ENCODE measurements at places on chromosomes 6 and 20.
A peak's percentile ranks its signal among the peaks of the same experiment; 100 is the strongest.

DNA sequence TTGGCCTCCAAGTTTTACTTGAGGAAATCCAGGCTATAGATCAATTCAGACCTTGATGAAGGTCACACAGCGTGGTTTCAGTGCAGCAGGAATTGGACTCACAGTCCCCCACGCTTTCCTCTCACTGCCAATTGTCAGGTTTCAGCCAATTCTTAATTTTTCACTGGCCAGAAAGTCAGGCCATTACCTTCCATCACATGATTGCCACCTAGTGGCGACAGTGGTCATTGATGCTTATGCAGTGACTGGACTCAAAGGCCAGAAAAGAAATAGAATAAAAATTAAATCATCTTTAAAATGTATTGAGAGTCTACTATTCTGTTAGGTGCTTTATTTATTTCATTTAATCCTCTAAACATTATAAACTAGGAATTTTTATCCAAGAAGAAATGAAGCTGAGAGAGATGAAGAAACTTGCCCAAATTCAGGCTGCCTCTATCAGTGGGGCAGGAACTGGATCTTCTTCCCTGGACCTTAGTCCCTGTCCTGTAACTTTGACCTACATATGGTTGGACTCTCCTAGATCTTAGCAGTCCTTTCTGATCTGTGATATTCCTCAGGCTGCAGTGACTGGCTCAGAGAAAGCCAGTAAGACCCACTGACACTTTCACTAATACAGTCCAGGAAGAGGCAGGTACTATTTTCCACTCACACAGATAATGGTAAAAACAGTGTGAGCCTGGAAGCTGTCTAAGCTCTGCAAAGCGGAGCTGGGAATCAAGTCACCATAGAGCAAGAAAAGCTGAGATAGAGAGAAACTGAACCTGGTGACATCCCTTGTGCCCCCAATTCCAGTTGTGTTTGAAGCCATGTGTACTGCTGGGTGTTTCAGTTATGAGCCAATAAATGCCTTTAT is 133.3 kb downstream of the ELOVL4 start:
- DNase-seq = peak; percentile 21

DNA sequence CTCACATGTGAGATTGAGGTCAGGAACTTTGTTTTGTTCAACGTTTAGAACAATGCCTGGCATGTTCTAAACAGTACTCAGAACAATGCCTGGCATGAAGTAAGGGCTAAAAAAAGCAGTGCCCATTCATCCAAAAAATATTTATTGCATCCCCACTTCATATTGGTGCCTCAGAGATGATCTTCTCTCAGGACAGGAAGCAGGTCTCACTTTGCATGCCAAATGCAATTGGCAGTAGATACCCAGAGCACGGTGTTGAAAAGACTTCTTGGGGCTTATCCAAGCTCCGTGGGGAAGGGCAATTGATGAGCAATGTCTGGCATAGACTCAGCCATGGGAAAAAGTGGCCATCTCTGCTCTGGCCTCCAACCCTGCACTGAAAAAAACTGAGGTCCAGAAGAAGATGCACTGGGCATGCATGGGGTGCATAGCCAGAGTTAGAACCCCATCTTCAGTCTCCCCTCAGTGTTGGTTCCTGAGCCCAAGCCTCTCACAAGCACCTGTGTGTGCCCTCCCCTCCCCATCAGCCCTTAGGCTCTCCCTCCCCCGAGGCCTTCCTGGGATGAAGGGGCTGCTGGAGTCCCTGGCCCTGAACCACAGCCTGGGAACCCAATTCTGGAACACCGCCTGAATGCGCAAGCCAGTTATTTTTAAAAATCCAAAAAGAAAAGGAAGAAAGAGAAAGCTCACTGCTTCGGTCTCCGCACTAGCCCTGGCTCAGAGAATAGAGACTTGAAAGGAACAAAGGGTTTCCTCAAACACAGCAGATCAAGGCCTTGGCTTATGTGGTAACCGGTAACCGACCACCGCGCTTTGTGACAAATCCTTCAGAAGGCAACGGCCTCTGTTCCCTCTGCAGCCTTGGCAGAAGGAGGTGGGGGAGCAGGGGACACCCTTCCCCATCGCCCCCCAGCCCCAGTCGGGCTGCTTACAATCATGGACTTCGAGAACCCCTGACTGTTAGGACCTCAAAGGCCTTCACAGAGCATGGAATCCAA is 78.5 kb upstream of the SIRPA start:
- no peak for DNase-seq

GRCh38 chr6:4970739-4971395 is 33.0 kb downstream of the RPP40 start:
- DNase-seq = no peak

GRCh38 chr6:137489046-137490005 is 4.9 kb downstream of the OLIG3 start:
- no peak for DNase-seq

DNA sequence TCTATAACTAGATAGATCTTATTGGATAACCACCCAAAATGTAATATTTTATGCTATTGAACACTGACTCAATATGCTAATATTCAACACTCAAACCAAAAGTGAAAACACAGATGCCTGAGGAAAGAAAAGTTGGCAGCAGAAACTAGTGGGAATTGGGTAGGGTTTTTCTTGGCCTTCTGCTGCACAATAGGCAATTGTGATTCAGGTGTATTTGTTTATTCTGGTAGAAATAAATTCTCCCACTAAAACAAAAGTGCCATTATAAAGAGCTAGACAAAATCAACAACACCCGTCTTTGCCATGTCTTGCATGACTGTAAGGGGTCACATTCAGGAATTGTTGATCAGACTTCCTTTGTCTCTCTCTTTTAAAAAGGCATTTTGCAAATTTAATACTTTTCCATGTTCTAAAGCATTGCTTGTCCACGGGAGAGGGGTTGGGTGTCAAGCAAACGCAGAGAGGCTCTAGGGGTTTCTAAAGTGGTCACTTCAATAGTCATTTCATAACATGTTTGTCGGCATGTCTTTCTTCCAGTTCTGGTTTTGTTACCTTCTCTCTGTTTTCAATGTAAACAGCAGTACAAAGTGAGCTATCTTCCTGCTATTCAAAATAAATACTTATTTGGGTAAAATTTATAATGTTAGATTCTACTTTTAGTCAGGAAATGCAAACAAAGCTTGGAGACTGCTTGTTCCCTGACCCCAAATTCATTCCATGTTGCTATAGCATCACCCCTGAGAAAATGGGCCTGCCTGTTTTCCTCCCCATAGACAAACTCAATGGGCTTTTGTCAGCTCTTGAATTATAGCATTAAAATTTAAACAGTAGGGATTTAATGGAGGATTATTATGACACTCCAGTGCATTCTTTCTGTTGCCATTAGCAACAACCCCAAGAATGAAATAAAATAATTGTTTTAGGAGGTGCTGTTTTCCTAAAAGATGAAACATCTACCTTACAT is 217.0 kb upstream of the CCN2 start:
- DNase-seq = no peak

DNA sequence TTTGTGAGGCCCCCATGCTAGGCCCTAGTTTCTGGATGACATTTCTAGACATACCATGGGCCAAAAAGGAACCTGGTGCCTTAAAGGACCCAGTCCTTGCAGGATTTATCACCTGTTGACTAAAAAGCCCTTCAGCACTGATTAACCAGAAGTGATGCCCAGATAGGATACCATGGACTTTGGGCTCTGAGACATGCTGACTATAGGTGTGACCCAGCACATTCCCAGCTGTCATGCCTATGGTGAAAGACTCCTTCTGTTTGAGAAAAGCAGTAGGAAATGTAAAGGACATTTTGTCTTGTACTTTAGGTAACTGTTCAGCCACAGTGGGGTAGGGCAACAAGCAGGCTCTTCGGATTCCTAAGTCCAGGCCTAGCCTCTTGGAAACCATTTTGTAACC is 724.2 kb downstream of the CD109 start:
- no peak for DNase-seq

- DNase-seq = no peak
Measured at GRCh38 chr20:9608639-9609340, 94.4 kb downstream of the LAMP5 start.

DNA sequence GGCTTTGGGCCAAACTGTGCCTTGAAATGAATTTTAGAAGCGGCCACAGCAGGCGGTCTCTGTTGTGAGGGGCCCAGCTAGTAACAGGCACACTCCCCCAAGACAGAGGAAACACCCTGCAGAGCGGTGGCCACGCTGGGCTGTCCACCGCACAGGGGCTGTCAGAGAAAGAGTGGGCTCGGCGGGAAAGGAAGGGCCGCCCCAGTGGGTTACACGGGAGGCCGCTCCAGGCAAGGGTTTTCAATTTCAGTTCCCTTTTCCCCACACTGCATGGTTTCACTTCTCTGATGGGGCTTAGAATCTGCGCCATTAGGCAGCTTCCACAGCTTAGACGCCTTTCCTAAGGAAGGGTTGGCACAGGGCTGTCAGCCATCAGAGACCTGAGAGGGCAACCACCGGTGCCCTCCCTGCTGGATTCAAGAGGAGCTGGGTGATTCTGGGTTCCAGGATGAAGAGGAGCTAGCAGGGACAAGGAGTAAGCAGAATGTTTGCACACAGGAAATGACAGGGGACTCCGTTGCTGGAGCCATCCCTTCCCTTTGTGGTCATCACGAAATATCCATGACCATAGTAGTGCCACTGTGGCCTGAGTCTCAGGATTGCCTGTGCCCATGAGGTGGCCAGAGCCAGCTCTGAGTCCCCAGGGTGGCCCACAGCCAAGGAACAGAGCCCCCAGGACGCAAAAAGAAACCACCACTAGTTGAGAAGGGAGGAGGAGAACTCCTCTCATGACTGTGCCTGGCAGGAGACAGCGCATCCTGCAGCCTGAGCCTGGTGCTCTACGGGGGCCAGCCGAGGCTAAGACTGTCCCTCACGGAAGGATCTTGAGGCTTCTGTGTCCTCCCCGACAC is 282.7 kb downstream of the NRN1 start:
- DNase-seq = no peak

DNA sequence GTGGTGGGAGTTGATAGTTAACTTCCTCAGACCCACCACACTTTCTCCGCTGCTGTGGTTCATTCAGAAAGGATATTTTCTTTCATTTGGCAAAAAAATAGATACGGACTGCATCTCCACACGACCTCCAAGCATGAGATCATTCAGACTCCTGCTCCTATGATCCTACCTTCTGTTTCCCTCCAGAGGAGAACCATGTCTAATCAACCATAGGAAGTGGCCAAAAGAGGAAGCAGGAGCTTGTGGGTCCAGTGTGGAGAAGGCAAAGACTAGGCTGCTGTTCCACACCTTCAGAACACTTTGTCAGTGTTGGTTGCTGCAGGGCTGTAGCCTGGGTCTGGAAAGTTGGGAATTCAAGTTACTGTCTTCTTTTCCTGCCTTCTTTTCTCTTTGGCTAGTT is 10.6 kb upstream of the KIF13A start:
- no peak for DNase-seq

GRCh38 chr20:44742304-44743079 is 3.2 kb upstream of the KCNK15 start:
- no peak for DNase-seq

GRCh38 chr6:142856624-142857232 is 88.2 kb downstream of the HIVEP2 start:
- DNase-seq = no peak

DNA sequence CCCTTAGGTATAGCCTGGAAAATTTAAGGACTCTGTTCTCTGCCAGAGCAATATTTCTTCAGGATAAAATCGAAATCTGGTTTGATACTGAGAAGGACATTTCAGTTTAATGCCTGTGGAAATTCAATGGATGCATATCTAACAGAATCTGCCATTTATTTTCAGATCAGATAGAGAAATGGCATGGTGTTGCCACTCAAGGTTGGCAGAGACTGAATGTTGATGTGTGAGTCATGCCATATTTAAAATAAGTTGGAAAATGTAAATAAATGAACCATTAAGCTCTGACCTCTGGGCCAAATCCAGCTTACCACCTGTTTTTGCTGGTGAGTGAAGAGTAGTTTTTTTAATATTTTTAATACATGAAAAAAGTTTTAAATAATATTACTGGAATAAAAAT is 594.6 kb downstream of the DOK5 start:
- no peak for DNase-seq

DNA sequence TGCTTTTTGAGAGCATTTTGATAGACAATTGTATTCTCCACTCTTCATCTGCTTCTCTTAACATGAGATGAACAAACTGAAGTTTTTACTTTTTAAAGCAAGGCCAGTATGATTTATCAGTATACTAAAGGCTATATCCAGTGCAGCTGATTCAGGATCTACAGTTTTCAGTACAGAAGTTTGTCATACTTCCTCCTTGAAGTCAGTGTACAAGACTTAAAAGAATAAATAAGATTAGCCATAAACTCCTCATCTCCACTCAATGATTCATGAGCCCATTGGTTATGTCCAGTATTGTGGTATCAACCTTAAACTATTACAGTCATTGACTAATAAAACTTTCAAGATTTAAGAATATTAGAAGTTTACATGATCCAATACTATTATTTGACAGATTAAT is 374.8 kb upstream of the EPHA7 start:
- DNase-seq = no peak

GRCh38 chr20:56795492-56795891 is 166.4 kb downstream of the TFAP2C start:
- no peak for DNase-seq

GRCh38 chr20:45341939-45342854 is 6.0 kb downstream of the SDC4 start:
- peak; percentile 83 for DNase-seq

GRCh38 chr20:2093883-2094282 is 7.7 kb upstream of the STK35 start:
- no peak for DNase-seq

DNA sequence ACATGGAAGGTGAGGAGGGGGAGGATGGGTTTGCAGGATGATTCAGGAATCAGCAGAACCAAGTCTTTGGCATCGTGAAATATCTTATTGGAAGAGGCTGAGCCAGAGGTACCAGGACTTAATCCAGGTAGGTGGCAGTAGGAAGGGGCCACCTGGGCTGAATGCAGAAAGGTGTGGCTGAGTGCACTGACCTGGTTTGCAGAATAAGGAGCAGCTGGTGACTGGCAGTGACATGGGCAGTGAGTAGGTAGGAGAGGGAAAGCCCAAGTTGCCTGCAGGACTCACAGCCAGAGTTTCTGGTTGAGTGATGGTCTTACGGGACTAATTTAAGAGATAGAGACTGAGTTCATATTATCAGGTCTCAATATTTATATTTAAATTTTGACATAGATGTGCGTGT is 1.1 kb upstream of the PBOV1 start:
- DNase-seq = no peak

DNA sequence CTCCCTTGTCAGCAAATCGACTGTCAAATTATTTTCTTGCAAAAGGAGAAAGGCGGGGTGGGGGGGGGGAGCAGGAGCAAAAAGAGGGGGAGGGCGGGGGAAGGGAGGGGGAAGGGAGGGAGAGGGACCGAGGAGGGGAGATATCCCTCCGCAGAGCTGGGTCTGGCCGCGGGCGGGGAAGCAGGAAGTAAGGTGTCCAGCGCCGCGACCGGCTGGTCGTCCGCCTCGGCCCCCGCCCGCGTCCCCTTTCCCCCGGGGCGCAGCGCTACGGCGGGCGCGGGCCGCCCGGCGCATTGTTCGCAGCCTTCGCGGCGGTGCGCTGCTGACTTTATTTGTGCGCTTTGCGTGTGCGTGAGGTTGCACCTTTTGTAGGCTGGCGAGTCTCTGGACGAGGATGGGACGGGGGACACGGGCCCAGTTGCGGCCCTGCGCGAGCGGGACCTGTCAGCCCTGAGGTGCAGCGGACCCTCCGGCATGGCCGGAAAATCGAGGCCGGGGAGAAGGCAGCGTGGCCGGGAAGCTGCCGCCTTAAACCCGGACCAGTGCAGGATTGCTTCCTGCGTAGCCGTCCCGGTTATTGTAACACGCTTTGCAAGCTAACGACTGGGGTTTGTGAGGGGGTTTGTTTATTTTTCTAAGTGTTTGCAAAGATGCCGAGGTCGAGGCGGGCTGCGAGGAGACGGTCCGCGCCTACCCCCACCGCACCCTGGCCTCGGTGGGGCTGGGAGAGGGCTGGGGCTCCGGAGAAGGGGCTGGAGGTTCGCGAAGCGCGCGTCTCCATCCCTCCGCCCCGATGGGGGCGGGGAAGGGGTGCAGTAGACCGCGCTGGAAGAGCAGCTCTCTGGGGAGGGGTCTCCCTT is 675 bp upstream of the TRERF1 start:
- peak; percentile 91 for DNase-seq

All from T47D (cell line).